Mesothelial cell of epicardium (in vitro differentiated cells): ENCODE measurements at places on chromosomes 5 and 9.
A peak's percentile ranks its signal among the peaks of the same experiment; 100 is the strongest.

- DNase-seq = no peak
These were observed 229.4 kb downstream of the FSTL4 start for GRCh38 chr5:133382661-133383579.

- no peak for DNase-seq
These were observed 105.6 kb downstream of the FGF18 start for GRCh38 chr5:171525085-171525484.

DNA sequence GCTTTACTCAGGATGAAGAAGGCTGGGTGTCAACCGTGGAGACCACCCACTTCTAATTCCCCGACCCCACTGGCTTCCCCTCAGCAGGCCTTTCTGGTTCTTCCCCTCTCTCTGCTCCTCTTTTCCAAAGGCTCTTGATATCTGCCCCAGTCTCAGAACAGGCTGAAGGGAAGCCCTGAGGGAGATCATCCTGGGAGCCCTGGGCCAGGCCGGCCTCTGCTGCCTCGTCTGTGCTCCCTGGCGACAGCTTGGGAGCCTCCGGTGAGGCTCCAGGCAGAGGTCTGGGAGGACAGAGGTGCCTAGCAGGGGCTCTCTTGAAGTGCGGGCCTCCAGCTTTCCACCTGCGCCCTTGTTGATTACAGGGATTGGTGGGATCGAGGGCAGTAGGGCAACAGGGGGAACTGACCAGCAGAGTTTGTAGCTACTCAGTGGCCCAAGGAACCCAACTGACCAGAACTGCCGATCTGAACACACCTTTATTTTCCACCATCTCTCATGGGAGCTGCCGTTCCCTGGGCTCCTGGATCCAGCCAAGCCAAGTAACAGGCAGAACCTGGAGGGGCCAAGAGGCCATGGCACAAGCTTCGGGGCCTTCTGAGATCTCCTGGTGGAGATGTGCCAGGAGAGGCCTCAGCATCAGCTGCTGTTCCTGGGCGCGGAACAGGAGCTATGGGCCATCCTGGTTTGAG, 198.5 kb downstream of the CACNA1B start:
- DNase-seq = peak; percentile 26

DNA sequence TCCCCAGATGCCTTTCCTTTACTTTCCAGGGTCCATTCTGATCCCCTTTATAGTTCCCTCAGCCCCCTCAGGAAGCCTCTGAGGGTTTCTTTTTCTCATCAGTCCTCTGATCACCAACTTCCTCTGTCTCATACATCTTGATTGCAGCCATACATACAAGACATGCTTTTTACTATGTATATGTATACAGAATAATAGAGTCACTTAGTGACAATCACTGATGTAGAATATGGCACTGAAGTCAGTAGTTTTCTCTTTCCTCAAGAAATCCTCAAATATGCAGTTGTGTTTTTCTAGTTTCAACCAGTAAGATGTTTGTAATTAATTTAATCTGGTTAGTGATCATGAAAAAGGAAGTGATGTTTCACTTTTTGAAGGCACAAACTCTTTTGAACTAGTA, 364.1 kb downstream of the MAN2A1 start:
- DNase-seq = no peak

DNA sequence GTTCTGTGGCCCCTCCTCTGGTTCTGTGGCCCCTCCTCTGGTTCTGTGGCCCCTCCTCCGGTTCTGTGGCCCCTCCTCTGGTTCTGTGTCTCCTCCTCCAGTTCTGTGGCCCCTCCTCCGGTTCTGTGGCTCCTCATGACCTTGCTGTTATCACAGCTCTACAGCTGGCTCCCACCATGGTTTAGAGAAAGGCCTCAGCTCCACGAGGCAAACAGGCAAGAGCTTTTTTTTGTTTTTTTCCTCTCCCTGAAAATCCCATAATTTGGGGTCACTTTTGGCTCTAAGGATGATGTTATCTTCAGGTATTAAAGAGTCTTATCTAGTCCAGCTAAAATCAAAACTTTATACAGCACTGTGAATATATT, 31.8 kb downstream of the C5orf15 start:
- DNase-seq = no peak

DNA sequence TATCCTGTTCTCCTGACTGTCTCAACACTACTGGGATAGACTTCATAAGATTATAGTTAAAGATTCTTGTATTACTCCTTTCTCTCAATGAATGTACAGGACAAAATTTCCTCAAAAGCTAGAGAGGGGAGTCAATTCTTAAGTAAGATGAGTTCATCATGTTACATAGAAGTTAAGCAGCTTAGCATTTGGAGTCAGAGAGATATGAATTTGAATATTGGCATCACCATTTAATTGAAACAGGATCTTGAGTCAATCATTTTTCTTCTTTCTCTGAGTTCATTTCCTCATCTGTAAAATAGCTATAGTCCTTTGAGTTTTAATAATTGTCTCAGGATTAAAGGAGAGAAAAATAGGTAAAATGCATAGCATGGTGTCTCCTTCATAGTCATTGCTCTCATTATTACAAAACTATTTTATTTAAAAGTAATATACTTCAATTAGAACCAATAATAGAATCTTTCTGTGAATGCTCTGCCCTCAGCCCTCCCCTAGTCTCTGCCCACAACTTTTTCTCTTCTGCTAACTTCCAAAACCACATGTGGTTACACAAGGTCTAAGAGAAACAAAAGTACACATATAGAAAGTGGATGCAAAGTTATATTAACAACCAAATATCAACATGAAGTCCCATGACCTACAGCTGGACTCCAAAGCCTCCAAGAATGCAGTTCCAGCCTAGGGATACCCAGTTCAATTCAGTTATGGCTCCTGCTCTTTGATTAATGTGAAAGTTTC, 265.6 kb downstream of the TLE1 start:
- no peak for DNase-seq

DNA sequence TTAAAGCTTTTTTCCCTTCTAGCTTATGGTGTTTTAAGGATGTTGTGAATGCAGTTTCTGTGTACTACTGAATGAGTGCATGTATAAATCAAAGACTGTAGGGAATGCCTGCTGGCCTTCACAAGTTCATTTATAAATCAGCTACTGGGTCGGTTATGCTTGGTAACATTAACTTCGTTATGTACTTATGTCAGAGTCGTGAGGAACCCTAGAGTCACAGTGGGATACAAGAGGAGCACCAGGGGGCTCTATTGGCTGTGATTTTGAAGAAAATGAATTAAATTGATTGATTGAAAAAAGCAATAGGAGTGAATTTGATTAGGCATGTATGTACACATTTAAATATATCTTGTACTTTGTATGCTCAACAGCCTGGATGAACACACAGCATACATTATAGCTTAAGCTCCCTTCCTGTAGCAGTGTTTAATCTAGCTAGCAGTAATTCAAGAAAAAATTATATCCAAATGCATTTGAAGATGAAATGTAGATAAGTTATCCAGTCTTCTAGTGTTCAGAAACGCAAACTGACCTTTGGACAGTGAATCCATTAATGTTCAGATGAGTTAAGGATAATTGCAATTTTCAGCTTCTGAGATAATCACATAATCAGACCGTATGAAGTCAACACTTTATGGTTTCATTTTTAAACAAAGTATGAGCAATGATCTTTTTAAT, 204.2 kb downstream of the KDM4C start:
- no peak for DNase-seq

DNA sequence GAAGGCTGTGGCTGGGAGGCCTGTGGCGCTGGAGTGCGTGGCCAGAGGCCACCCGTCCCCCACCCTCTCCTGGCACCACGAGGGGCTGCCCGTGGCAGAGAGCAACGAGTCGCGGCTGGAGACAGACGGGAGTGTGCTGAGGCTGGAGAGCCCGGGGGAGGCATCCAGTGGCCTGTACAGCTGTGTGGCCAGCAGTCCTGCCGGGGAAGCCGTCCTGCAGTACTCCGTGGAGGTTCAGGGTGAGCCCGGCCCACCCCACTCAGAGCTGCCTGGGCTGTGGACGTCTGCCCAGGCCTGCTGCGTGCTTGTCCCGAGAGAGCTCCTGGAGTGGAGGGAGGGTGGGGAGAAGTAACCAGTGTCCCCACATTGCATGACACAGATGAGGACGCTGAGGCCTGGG, 89.2 kb downstream of the HMCN2 start:
- no peak for DNase-seq

DNA sequence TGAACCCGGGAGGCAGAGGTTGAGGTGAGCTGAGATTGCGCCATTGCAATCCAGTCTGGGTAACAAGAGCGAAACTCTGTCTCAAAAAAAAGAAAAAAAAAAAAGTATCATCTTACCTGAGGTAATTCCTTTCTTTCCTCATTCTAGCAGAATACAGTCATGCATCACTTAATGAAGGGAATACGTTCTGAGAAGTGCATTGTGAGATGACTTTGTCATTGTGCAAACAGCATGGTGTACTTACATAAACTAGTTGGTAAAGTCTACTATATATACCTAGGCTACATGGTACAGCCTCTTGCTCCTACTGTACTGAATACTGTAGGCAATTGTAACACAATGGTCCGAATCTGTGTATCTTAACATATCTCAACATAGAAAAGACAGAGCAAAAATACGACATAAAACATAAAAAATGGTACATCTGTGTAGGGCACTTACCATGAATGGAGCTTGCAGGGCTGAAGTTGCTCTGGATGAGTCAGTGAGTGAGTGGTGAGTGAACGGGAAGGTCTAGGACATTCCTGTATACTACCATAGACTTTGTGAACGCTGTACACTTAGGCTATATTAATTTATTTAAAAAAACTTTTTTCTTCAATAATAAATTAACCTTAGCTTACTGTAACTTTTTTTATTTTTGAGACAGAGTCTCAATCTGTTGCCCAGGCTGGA, 100.4 kb downstream of the GLDC start:
- DNase-seq = no peak

GRCh38 chr5:113266227-113266912, 168.4 kb downstream of the TSSK1B start:
- DNase-seq = no peak

GRCh38 chr9:121453232-121453892, 46.3 kb downstream of the GGTA1 start:
- no peak for DNase-seq

DNA sequence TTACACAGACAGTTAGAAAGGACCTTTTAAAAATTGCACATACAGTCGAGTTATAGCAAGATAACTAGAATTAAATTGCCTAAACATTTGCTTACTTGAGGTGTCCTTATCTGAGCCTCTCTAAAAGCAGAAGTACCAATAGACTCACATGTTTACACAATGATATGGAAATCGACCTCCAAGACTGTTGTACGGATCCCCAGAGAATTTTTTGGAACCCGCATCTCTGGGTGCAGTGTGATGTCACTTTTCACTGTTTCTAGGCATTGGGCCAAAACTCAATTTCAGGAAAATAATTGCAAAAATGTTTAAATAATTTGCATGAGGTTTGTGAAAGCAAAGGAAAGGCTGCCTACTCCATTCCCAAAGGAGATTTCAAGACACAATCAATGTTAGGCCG, 63.1 kb upstream of the ATG10 start:
- no peak for DNase-seq

- no peak for DNase-seq
These were observed 1.2 kb upstream of the MZB1 start for GRCh38 chr5:139390639-139391569.

DNA sequence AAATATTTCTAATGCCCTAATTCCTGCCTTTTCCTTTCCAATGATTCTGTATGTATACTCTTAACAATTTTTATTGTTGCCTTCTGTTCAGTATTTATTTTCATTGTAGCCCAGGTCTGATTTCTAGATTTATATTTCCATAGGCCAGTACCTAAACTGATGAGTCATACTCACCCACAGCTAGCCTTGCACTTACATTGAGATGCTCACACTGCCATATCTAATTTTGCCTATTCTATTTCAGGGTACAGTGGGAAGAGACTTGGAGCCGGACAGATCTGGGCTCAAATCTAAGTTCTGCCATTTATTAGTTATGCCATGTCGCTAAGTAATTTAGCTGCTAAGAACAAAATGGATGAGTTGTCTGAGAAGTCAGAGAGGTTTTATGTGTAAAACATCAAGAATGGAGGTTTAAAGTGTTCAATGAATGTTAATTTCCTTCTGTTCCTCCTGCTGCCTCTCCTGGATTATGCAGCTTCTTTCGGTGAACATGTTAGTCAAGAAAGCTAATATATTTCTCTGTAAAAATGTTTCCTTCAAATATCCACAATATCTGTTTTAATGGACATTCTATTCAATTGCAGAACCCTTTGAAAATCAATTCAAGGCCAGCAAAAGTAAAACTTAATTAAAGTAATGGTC, 62.3 kb upstream of the CDK5RAP2 start:
- DNase-seq = no peak

- DNase-seq = no peak
These were observed 65.6 kb upstream of the FRRS1L start for GRCh38 chr9:109232449-109233237.

DNA sequence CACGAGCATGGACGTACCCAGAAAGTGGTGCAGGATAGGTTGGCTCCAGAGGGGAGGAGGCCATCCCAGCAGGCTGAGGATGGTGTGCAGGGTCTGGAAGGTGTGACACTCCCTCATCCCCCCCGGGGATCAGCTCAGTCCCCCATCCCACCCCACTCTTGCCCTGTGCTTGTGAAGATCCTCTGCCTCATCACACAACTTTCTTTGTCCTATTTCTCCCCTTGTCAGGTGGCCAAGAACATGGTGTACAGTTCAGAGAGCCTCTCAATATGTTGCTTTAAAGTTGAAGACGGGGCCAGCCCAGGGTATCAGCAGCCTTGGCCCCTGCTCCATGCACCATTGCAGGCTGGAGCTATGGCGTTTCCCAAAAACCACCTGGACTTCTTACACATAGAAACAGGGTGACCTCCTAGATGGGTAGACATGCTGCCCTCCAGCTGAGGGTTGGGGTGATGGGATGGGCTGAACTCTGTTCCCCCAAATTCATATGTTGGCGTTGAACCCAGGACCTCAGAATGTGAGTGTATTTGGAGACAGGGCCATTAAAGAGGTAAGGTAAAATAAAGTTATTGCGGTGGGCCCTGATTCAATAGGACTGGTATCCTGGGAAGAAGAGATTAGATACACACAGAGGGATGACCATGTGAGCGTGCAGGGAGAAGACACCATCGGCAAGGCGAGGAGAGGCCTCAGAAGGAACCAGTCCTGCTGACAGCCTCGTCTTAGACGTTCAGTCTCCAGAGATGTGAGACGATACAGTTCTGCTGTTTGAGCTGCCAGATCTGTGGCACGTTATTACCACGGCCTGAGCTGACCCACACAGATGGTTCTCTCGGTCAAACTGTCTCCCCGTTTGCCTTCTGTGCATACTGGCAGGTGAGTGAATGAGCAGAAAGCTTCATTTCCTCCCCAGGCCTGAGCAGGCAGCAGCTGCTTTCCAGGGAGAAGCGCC, 272.5 kb downstream of the GADD45G start:
- DNase-seq = no peak

DNA sequence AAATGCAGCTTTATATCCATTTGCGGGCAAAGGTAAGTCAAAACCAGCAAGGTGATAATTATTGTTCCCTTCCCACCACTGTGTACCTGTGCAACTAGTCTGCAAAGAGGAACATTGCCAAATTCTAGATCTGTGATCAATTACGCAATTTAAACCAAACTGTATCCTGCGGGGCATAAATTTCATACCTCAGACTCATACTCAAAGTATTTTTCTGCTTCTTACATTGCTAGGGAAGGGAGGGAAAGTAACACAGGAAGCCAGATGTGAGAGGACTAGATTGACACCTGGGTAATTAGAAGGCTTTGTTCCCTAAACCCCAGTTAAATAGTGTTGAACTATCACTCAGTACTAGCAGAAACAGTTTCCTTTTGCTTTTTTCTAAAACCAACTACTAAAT, 240.2 kb upstream of the ZNF608 start:
- DNase-seq = no peak

- DNase-seq = no peak
These were observed 7.3 kb downstream of the CDC14B start for GRCh38 chr9:96612105-96612965.
